ENCODE measurements at places on chromosomes 1 and 21.
A peak's percentile ranks its signal among the peaks of the same experiment; 100 is the strongest.

DNA sequence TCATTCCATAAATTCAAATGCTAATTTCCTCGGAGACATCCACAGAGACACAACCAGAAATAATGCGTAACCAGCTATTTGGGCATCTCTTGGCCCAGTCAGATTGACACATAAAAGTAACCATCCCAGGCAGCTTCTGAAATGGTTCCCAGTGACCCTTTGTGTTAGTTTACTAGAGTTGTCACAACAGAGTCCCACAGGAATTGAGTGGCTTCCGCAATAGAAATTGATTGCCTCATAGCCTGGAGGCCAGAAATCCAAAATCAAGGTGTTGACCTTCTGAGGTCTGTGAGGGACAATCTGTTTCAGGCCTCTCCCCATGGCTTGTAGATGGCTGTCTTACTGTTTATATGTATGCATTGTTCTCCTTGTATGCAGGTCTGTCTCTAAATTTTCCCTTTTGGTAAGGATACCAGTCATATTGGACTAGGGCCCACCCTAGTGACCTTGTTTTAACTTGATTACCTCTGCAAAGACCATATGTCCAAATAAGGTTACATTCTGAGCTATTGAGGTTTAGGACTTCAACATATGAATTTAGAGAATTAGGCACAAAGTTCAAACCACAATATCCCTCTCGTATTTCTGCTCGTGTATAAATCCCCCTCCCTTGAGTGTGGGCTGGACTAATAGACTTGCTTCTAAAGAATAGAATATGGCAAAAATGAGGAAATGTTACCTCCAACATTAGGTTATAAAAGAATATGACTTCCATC is 78.2 kb upstream of the FGGY start:
- no peak for DNase-seq

- peak; percentile 47 for DNase-seq
Measured at GRCh38 chr1:24301785-24302175, 17.4 kb upstream of the GRHL3 start.

GRCh38 chr1:1307261-1307922 is 338 bp downstream of the ACAP3 start:
- no peak for DNase-seq

DNA sequence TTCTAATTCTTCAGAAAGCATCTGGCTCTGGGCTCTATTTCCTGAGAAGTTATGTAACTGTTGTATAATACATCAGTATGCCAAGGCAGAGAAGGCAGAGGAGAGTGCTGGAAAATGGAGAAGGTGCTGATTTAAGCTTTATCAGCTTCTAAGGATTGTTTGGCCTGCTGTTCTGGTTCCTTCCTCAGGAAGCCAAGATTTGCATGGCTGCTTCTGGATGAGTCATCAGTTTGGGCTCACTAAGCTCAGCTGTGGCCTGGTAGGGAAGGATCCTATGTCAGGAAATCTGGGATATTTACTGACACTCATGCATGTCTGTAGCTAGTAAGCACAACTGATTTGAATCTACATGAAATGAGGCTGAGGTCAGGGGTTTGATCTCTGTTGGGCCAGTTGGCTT is 73.2 kb upstream of the ADGRL4 start:
- peak; percentile 63 for DNase-seq

DNA sequence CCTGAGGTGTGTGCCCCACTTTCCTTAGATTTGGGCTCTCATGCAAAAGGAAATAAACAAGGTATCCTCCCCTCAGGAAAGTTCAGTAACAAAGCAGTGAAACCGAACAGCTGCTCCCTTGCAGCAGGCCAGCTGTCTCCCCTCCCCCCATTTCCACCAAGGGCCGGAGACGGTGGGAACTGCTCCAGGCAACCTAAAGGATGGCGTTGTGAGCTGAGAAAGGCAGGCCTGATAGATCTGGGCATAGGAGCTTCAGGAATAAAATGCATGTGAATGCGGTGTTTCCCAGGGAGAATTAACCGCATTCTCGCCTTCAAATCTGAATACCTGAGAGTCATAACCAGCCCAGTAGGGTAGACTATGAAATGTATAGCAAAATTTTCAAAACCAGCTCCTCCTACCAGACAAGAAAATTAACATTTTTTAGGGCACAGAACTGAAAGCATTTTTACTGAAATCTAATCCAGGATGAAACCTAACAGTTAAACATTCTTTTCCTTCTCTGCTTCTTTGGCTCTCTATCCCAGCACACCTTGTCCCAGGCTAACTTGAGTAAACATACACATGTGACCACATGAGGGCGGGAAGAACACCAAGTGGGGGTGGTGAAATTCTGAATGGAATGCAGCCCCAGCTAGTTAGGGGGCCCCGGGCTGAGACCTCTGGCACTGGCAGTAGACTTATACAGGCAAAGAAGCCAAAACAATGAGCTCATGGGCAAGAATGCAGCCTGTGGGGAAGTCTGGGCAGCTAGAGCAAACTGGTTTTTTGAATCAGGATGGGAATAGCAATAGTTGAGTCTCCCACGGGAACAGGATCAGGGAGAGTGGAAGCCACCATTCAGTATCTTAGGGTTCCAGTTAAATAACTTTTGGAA is 11.5 kb downstream of the MCL1 start:
- DNase-seq = peak; percentile 80

GRCh38 chr1:29653034-29653810 is 416.9 kb downstream of the PTPRU start:
- DNase-seq = no peak

GRCh38 chr1:109516872-109517271 is 7.3 kb upstream of the AMIGO1 start:
- DNase-seq = no peak

DNA sequence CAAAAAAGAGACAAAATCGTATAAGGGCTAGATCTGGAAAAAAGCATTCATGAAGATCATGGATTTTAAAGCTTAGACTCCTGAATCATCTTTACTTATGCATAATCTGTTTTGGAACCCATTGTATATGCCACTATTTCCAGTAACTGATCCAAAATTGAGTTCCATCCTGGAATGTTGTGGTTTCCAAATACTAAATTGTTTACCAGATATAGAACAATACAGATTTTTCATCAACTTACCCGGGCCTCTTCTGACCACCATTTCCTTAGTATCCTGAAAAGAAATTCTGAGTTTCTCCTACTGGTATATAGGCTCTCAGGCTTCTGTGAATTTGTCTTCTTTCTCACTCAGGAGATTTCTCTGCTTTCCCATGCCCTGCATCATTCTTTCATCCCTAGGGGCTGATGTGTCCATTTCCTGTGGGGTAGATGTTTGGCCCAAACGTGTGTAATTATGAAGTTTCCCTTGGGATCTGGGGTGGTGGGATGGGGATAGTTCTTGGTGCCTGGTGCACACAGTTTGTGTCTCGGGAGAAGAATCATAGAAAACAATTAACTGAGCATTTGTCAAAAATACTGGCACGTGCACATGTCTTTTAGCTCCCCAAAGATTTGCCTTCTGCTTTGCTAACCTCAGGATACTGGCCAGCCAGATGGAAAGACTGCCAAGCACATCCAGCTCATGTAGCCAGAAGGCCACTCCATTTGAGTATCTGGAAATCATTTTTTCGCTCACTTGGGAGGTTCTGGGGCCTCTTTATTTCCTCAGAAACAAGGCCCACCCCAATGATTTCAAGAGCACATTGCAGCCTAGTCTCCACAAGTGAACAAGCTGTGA is 127.8 kb downstream of the NTMT2 start:
- DNase-seq = no peak

DNA sequence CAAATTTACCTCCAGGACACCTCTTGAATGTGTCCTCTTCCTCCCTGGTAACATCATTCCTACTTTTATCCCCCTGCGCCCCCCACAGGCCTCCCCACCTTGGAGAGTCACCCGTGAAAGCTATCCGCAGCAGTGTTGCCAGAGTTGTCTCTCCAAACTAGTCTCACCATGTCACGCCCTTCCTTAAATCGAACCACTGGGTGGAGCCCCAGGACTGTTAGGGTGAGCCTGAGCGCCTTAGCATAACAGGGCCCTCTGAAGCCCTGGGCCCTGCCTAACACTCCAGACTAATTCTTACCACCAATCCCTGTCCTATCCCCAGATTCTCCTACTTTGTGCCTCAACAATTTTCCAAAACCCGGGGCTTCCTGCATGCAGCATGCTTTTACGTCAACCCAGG is 35.0 kb downstream of the HSD3B2 start:
- no peak for DNase-seq

GRCh38 chr1:186093437-186093836 is 281.6 kb downstream of the TPR start:
- no peak for DNase-seq

GRCh38 chr1:219670426-219671149 is 57.7 kb upstream of the ZC3H11B start:
- DNase-seq = no peak

GRCh38 chr1:85465099-85465785 is at the start of gene DDAH1:
TSS of gene DDAH1 (minus strand) at chr1:85465159. CDS start at chr1:85465045, 114 bp downstream.
- DNase-seq = no peak

GRCh38 chr1:235902677-235903542 is 36.2 kb upstream of the LYST start:
- DNase-seq = no peak

GRCh38 chr1:119000371-119001180 is 12.4 kb upstream of the TBX15 start:
- no peak for DNase-seq

GRCh38 chr1:29180497-29181412 is 945 bp downstream of the SRSF4 start:
- DNase-seq = no peak

GRCh38 chr1:82948386-82948785 is 1050.5 kb downstream of the TTLL7 start:
- DNase-seq = no peak

DNA sequence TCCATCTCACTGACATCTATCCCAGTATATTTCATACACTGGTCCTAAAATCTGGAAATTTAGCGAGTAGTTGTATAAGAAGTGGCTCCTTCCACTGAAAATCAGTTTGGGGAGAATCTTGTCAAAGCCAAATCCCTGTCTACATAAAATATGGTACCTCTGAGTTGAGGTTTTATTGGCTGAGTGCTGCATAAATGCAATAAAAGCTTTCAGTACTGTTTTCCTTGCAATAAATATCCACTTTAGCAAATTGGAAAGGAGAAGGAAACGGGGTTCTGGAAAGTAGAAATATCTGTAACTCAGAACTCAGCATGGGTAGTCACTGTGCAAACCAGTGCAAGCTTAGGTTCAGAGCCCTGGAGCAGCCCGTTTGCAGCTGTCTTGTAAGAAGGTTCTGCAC is 580.2 kb downstream of the SMYD3 start:
- no peak for DNase-seq

DNA sequence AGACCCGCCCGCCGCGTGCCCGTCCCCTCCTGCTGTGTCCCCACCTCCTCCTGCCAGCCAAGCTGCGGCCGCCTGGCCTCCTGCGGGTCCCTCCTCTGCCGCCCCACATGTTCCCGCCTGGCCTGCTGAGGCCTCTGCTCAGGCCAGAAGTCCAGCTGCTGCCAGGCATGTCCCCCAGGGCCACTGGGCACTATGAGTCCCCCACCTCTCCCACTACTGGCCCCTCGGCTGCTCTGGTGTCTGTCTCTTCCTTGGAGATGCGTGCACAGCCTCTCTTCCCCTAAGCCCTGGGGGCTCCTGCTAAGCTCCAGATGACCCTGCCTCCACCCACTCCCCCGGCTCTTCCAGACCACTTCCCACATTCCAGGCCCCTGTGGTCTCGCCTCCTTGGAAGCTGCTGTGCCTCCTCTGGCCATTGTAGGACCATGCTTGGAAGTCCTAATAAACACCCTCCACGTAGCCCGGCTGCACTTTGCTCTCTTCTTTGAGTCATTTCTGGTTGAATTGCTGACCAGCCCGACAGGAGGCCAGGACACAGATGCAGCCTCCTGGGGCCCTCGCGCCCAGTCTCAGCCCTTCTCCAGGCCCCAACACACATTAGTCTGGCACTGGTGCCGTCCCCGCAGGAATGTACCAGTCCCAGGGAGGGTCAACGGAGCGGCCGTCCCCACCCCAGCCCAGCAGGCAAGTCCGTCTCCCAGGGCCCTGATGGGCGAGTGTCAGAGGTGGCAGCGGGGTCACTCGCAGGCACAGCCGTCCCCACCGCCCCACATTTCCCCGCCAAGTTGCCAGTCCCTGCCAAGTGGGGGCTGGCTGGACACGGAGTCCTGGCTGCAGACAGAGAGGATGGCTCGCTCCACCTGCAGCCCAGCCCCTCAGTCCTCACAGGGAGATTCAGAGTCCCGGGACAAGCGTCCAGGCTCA is 1.1 kb downstream of the KRTAP10-12 start:
- no peak for DNase-seq

DNA sequence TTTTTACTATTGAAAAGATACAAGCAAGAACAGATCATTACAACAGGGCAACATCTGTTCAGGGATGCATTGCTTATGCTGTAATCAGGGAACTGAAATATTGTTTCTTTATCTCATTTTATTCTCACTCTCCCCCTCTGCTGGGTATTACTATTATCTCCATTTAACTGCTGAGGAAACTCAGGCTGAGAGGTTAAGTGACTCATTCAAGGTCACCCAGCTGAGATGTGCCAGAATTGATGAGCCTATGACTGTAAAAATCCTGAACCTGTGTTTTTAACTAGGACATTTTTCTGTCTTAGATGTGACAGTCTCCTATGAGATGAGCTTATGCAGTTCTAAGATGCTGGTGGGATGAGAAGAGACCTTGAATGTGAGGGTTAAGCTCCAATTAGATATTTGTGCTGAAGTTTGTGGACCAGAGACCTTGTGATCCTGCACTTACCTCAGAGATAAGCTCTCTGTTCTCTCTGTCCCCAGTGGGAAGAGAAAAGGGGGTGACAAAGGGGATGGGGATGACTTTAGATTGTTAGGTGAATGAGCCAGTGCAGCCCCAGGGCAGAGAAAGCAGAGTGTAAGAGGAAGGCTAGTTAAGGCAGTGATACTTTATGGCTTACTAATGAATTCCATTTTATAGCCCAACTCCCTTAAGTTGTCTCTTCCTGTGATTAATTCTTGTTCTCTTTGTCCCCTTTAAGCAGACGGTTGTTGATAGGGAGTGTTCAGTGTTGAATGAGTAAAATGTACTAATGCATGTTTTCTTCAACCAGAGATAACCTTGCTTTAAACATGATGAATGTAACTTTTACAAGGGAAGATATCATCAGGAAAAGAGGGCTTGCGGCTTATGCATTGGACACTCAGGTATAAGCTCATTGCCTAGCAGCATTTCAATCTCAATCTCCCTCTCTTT is 111.4 kb downstream of the HLX start:
- DNase-seq = no peak

DNA sequence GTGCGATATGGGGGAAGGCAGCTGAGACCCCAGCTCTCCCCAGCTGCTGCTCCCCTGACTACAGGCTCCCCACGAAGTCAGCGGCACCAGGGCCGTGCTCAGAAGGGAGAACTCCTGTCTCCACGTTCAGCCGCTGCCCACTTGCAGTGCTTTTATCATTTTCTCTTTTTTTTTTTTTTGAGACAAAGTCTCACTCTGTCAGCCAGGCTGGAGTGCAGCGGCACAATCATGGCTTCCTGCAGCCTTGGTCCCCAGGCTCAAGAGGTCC is 933 bp upstream of the FTCD start:
- no peak for DNase-seq
